Right forelimb (tissue), 1 donor: ENCODE measurements at places on chromosomes 5 and 9.
A peak's percentile ranks its signal among the peaks of the same experiment; 100 is the strongest.

DNA sequence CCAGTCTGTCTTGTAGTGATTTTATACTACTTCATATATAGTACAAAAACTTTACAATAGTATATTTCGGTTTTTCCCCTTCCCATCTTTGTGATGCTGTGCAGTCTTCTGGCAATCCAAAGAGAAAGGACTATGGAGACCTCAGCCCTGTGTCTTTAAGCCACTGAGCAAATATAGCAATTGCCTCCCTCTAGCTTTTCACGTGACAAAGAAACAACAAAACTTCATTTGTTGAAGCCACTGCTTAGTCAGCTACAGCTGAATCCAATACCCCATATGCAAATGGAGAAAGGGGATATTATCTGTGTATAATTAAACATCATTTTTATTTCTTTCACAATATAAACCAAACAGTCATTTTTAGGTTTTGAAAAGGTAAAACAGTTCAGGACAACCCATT is 142.8 kb upstream of the STK32A start:
- no peak for DNase-seq

DNA sequence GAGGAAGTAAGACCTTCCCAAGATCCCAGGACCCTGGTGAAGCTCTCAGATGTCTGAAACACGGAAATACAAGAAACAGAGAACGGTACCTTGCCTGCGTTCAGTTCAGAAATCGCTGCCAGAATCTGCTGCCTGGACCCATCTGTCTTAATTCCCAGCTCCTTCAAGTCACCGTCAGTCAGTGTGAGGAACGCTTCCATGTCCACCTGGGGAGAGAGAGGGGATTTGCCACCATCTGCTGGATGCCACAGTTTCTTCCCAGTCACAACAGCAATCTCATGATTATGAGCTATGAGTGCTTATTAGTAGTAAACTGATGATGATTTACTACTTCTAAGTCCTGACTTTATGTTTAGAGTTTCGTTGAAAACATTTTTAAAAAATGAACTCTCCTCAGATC is 36.7 kb upstream of the GABBR2 start:
- no peak for DNase-seq

- DNase-seq: no peak
Measured at GRCh38 chr9:109439378-109440116, 58.6 kb downstream of the PTPN3 start.

DNA sequence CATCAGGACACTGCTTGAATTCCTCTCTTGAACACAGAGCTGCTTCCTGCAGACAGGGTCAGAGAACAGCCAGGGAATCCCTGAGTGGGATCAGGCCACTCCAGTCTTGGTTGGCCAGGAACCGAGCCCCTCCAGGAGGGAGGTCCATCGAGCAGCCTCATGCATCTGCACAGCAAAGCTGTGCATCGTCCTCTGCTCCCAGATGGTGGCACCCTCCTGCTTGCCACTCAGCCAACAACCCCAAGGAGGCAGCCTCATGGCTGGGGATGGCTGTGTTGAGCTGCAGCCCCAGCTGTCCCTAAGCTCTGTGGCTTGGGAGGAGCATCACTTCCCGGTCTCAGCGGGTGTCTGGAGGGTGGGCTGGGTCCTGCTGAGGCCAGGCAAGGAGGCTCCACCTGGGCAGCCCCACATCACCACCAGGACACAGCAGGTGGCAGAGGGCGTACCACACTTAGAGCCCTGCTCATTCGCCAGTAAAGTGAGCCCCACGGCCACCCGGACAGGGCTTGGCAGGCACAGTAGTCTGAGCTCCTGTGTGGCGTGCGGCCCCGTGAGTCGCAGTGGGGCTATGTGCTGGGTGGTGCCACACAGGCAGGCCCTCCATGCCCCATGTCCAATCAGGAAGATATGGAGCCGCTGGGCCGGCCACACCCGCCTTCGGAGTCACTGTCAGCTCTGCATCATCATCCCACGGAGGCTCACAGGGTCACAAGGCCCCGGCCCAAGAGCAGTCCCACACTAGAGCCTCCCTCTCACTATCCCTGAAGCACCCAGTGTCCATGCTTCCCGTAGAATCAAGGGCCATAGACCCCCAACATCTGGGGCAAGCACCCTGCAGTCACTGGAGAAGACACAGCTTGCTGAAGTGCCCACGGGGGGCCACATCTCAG is 11.9 kb downstream of the LPCAT1 start:
- peak; percentile 36 for DNase-seq

DNA sequence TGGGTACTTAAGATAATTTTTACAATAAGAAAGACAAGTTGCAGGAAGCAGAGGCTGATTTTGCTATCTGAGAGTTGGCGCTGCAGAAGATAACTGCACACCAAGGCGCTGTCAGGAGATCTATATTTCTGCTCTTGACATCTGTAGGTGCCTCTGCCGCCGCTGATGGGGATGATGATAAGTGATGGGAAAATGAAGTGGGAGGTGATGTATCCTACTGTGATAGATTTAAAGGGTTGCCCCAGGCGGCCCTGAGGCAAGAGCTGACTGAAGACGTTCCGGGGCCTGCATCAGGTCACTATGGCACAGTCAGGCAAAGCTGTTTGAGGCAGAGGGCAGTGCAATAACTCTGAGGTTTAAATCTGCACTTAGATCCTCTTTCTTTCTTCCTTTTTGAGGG is 78.1 kb downstream of the SNCAIP start:
- no peak for DNase-seq

DNA sequence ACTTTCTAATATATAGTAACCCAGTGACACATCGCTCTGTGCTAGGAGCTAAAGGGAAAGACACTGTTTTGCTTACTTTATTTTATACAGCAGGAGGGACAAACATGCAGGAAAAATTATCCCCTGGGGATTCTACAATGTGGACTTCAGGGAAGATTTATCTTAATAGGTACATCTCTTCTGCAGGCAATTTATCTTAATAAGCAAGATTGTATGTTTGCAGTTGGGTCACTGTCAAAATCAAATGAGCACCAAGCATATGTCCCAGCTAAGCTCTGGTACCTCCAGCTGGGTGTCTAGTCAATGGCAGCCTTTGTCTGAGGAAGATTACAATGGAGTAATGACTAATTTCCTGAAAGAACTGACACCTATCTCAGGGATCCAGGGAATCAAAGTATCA is 309.9 kb upstream of the PANK3 start:
- DNase-seq: no peak

DNA sequence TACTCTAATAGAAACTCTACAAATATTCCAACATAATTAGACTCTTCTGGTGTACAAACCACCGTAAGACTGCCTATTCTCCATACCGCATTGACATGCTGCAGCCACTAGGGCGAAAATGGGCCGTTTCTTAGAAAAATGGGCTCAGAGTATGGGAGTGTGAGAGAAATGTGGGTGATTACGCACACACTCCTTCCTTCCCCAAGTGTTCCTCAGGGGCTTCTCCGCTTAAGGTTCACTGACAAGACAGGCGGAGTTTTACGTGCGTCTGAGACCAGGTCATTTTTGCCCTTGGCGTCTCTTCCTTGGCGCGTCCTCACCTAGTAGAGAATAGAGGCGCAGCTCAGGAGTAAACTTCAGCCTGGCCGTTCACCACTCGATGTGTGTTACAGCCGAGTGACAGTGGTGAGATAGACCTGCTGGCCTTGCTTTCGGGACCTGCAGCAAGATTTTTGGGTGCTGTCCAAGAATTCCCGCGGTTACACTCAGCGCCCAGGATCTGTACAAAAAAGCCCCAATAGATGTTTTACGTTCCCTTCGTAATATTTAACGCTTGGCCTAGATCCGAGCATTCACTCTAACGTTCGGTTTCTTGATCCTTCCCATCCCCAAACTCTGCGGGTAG is 1.8 kb upstream of the NTRK2 start:
- peak; percentile 59 for DNase-seq

GRCh38 chr9:20312732-20313131 is 309.6 kb downstream of the MLLT3 start:
- no peak for DNase-seq

GRCh38 chr9:96661711-96662110 is 6.6 kb upstream of the PRXL2C start:
- no peak for DNase-seq

- no peak for DNase-seq
Measured at GRCh38 chr9:130522233-130522808, 57.1 kb upstream of the FUBP3 start.

GRCh38 chr9:2872931-2873323 is 29.0 kb upstream of the PUM3 start:
- DNase-seq: no peak

DNA sequence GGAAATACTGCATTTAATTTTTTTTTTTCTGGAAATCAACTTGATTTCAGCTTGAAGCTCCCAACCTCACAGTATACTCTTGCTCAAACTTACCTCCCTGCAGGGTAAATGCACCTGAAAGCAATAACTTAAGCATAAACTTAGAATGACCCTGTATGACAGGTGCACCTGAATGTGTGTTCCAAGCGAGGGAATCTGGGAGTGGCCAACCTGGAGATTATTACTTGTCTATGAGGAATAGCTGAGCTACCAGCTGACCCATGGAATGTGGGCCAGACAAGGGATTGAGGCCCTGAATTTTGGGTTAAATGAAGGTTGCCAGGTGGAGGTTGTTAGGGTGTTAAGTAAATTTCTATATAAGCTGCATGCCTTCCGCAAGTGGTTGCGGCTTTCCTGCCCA is 140.6 kb downstream of the OSTF1 start:
- no peak for DNase-seq

GRCh38 chr5:36744773-36745589 is 131.6 kb upstream of the NIPBL start:
- DNase-seq: peak; percentile 81

DNA sequence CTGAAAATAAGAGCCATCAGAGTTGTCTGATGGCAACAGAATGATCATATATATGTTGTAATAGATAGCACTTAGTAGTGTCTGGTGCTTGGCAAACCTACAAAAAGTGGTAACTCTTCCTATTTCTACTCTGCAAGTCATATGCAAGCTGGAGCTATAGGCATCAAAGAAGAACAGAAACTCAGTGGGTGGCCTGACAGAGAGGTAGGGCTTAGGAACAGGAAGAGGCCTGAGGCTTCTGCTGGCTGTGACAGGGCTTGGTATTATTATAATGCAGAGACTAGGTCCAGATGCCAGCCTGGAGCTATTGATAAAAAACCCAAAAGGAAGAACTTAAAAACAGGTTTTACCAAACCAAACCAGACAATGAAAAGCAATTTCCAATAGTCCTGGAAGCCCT is 4.4 kb upstream of the DIAPH1 start:
- no peak for DNase-seq

DNA sequence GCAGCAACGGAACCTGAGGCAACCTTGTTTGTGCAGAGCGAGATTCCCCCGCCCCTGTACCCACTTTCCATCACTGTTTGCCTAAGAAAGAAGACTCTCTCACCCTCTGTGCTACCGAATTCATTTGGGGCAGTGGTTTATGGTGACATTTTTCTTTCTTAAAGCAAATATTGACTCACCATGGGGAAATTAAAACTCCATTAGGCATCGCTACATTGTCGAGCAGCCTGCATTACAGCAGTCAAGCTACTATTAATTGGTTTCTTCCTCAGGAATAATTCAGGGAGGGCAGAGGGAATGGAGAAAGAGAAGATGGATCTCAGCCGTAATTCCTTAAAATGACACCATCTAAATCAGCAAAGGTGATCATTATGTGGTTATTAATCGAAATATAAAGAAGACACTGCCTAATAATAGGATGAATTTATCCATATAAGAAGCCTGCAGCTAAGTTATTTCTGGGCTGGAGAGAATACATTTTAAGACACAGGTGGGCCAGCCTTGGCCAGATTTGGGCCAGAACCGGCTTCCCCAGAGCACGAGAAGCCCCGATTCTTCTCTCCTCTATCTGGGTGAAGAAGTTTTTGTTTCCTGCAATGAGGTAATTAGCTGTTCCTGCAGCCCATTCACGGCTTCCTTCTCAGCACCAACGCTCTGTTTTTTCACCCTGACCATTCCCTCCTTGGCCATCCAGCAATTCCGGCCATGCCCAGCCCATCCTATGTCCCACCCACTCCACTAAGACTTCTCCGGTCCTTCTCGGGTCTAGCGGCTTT is 16.8 kb downstream of the CFAP77 start:
- DNase-seq: no peak

DNA sequence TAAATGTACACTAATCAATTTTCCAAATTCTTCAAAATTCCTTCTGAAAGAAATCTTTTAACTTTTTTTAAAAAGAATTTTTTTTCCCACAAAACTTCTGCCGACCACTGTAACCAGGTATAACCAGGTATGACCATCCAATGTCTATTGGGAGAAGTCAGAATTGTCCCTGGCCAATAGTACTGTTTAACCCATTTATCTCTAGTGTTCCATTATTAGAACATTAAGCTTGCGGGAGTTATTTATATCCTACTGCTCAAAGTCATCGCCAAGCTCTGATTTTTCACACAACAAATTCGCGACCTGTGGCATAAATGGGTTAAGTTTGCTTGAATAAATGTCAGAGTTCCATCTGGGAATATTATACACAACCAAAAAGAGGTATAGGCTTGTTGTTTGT is 343.2 kb downstream of the ANXA1 start:
- DNase-seq: no peak

DNA sequence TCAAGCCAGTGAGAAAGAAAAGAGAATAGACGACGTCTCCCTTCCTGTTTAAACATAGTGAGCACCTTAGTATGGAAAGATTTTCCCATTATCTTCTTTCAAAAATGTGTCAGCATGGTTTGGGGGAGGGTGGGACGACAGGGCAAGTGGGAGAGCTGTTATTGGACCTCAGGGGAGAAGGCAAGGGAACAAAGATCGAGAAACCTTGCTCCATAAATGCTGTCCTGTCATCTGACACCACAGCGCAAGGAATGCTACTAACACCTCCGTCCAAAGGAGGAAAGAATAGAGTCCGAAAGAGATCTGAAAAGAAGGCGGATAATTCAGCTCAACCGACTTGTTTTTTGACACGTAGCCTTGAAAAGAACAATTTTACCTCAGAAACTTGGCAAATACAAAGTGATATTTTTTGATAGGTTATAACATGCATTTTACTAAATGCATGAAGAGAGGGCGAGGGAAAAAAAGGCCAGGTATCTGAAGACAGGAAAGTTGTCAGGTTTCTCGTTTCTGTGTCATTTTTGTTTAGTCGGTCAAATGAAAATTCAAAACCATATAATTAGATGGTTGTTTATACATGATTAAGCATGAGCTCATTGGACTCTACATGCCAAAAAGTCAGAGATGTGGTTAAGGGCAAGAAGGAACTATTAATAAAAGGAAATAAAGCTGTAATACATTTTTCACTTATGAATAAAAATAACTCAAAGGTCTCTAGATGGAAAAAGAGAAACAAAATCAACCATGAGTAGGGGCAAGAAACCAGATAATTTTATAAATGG is 155.7 kb downstream of the GLIS3 start:
- no peak for DNase-seq

DNA sequence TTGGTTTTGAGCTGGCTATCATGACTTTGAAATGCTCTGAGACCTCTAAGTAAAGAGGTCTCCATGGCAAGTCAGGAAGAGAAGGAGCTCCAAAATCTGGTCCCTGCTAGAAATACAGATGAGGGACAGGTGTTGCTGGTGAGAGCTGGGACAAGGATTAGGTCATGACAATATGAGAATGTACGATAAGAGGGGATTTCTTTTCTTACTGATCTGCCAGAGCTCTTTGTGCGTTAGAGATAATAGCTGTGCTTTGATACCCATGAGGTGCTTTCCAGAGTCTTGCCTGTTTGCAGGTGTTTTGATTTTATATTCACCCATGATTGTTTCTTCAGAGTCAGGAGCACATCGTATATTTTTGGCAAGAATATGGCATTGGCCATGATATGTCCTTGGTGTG is 56.5 kb downstream of the ANKRD33B start:
- no peak for DNase-seq

- DNase-seq: no peak
Measured at GRCh38 chr9:137202966-137203365, 2.4 kb upstream of the TPRN start.

- DNase-seq: no peak
Measured at GRCh38 chr9:111730937-111731567, 63.7 kb downstream of the SHOC1 start.
